ENCODE measurements at places on chromosomes 1 and 21.
A peak's percentile ranks its signal among the peaks of the same experiment; 100 is the strongest.

DNA sequence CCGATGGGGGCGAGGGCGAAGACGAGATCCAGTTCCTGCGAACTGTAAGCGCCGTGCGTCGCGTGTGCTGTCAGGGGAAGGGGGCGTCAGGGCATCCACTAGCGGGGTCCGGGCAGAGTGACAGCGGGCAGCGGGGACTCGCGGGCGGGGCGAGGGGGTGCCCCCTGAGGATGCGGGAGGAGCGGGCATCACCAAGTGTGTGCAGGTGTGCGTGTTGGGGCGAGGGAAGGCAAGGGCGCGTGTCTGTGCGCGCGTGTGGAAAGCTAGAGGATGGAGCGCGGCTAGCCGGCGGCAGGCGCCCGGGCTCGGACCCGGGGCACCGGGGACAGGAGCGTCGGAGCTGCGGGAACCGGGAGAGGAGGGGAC lies 525 bp downstream of the RYR2 start:
- DNase-seq = no peak

GRCh38 chr1:112673592-112674439 lies 643 bp upstream of the MOV10 start:
- DNase-seq = no peak

DNA sequence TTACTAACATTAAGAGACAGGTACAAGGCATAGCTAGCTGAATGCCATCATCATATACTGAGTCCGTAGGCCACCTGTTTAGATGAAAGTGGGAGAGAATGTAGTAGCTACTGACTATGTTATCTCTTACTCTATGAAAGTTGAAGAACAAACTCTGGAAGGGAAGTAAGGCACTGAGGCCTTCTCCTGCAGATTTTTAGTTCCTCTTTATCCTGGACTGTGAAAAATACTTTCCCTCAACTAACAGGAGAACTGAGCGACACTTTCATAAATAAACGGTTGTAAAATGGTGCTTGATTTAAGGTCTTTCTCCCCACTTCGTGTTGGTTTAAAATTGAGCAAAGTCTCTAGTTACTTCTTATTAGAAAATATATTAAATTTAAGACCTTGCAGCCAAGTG lies 101.9 kb downstream of the FNBP1L start:
- DNase-seq = no peak

DNA sequence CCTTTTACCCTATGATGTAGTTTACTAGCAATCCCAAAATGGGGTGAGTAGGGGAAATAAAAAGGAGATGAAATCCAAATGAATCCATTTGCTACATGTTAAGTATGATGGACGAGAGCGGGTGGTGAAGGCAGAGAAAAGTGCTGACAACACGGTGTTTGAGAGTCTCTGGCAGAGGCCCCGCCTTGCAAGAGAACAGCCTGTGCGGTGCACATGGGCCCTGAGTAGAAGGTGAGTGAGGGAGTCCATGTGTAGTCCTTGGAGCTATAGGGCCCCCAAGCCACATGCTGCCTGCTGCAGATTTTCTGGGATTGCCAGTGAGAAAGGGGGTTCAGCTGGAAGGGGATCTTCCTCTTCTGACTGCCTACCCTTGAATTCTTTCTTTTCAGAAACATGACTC lies 177.1 kb downstream of the TNR start:
- no peak for DNase-seq

- no peak for DNase-seq
Measured at GRCh38 chr1:151718011-151718431, 1.4 kb upstream of the CELF3 start.

DNA sequence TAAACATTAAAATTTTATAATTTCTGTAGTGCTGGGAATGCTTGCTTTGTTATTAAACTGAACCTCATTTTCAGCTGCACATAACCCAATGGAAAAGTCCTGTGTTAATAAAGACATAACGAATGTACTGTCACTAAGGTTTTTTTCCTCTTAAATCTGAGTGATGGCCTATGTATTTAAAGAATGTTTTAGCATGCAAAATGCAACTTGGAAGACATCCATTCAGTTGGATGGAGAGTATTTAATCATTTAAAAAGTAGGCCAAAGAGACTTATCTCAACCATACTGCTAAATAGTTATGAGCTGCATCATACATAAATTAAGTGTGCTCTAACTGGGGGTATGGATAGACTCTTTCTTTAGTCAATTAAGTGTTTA lies 48.5 kb downstream of the RWDD3 start:
- DNase-seq = no peak

GRCh38 chr1:7960867-7961215 lies 670 bp upstream of the PARK7 start:
- no peak for DNase-seq

- no peak for DNase-seq
Measured at GRCh38 chr1:241652012-241652411, at the start of gene WDR64. Gene WDR64, plus strand, starts transcription at chr1:241652281. Its CDS starts 204 bp downstream, at chr1:241652485.

DNA sequence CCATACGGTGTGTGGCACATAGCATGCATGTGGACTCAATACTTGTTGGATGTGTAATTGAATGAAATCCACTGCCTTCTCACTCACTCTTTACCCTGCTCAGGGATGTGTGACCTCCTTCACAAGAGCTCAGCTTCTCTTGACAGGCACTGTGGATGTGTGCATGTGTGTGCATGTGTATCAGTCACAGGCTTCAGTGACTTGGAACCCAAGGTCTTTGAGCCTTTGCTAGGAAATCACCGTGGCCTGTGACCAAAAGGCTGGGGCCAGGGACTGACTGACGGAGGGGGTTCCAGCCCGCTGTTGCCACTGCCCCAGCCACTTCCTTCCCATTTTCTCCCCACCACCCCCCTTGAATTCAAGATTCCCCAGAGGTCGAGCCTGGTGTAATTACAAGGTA lies 144.4 kb upstream of the POU3F1 start:
- no peak for DNase-seq

- DNase-seq = no peak
Measured at GRCh38 chr1:224292419-224292818, 37.6 kb downstream of the NVL start.

GRCh38 chr1:80441664-80442063 lies 1359.1 kb upstream of the ADGRL2 start:
- DNase-seq = no peak

DNA sequence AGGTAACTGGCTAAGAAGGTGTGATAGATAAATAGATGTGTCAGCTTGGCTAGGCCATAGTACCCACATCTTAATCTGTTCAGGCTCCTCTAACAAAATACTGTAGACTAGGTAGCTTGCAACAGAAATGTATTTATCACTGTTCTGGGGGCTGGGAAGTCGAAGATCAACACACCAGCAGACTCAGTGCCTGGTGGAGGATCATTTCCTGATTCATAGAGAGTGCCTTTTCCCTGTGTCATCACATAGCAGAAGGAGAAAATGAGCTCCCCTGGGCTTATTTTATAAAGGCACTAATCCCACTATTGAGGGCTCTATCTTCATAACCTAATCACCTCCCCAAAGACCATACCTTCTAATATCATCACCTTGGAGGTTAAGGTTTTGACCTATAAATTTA lies 532.7 kb upstream of the OLFM3 start:
- no peak for DNase-seq

DNA sequence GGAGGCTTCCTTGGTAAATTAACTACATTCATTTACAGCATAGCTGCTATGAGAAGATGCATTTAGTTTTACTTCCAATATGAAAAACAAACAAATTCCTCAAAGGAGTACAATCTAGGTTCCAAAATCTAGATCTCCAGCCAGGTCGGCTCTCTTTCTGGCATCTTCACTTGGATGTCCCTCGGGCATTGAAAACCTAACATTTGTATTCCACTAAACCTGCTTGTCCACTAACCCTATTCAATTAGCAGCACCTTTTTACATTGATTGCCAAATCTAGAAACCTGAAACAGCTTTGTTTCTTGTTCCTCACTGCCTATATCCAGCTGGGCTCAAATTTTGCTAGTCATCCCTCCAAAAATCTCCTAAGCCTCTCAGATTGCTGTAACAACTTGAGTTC lies 14.3 kb upstream of the CXADR start:
- no peak for DNase-seq

- no peak for DNase-seq
Measured at GRCh38 chr21:33947451-33948095, 32.0 kb upstream of the ATP5PO start.

- DNase-seq = no peak
Measured at GRCh38 chr1:160257411-160258015, 4.8 kb downstream of the DCAF8 start.

DNA sequence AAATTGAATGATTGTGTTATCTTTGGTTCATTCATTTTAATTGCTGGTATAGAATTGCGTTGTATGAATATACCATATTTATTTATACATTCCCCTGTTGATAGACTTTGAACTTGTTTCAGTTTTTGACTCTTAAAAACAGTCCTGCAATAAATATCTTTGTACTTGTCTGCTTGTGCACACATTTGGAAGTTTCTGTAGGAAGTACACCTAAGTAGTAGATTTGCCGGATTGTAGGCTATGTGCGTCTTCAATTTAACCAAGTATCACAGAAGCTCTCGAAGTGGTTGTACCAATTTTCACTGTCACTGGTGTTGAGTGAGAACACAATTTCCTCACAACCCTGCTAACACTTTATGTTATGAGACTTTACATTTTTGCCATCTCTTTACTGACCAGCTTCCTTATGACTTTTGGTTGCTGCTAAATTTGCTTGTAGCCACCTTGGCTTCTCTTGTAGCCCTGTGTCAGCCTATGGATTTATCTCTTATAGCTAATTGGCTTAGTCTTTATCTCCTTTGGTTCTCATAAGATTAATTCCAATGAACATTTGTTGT lies 2.2 kb downstream of the TTC3 start:
- DNase-seq = no peak

DNA sequence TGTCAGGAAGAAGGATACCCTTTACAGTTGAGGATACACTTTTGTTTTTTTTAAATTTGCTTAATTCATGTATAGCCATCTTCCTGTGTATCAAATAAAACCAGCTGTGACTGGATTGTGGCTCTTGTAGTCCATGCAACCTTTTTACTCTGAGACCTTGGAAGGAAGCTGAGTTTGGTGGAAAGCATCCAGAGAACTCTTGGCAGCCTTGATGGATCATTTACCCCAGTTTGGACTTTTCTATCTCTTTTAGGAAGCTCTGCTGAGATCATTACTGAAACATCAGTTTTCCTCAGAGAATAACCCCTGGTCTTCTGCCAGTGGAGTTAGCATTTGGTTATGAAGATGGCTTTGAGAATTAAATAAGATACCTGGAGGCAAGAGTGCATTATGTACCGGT lies 21.2 kb upstream of the APOBEC4 start:
- no peak for DNase-seq

GRCh38 chr21:42158846-42159245 lies 60.1 kb upstream of the ABCG1 start:
- no peak for DNase-seq

- DNase-seq = no peak
Measured at GRCh38 chr1:3457910-3458883, 3.7 kb downstream of the ARHGEF16 start.

- peak; percentile 87 for DNase-seq
Measured at GRCh38 chr1:198638894-198639635, at the start of gene PTPRC. Gene PTPRC, plus strand, starts transcription at chr1:198639040. Its CDS starts 229 bp downstream, at chr1:198639269.

- DNase-seq = no peak
Measured at GRCh38 chr21:46069166-46069565, 28.7 kb upstream of the COL6A2 start.

GRCh38 chr1:2184531-2184930 lies 10.0 kb downstream of the FAAP20 start:
- no peak for DNase-seq

- no peak for DNase-seq
Measured at GRCh38 chr1:107835151-107835670, 129.8 kb downstream of the VAV3 start.

GRCh38 chr21:46569081-46569480 lies 35.8 kb downstream of the S100B start:
- no peak for DNase-seq

- no peak for DNase-seq
Measured at GRCh38 chr1:2476061-2476999, at the start of gene PLCH2. Gene PLCH2, plus strand, starts transcription at chr1:2476289. Its CDS starts 300 bp downstream, at chr1:2476589.

GRCh38 chr1:235946571-235946981 lies 79.9 kb upstream of the LYST start:
- DNase-seq = no peak

- no peak for DNase-seq
Measured at GRCh38 chr1:199279872-199280645, 641.2 kb downstream of the PTPRC start.

- DNase-seq = no peak
Measured at GRCh38 chr21:46130831-46131587, 24.4 kb downstream of the FTCD start.

GRCh38 chr1:207470927-207471326 lies 16.8 kb downstream of the CR2 start:
- DNase-seq = no peak

GRCh38 chr1:18079941-18080735 lies 27.5 kb upstream of the IGSF21 start:
- no peak for DNase-seq

GRCh38 chr1:246705368-246705767 lies 18.8 kb upstream of the SCCPDH start:
- no peak for DNase-seq

DNA sequence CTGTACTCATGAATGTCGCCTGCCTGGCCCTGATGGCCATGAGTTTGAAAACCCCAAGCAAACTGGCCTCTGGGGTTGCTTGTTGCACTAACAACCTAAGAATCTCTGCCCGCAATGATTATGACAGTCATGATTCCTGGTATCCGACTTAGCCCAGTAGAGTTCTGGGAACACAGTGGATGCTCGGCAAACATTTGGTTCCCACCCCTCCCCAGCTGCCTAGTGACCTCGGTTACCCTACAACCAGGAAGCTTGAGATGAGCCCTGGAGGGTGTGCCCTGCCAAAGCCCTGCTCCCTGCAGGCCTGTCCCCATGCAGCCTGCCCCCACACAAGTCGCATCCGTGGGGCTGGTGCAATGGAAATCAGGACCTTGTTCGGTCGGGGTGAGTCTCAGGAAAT lies 76.0 kb upstream of the ZBTB40 start:
- DNase-seq = no peak

DNA sequence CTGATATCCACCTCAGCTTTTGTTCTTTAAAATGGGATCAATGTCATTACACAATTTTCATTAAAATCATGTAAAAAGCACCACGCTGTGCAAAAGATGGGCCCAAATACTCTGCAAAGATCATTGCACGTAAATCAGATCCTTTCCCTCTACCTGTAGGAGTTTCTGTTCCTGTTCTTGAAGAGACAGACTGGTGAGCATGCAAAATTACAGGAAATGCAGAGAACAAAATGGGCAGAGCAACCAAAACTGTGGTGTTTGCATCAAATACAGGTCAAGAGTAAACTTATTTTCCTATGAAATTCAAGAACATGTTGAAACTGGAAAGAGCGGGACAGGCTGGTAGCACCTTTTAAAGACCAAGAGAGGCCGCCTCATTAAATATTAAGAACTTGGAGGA lies 294.9 kb upstream of the ADGRL2 start:
- DNase-seq = peak; percentile 72

DNA sequence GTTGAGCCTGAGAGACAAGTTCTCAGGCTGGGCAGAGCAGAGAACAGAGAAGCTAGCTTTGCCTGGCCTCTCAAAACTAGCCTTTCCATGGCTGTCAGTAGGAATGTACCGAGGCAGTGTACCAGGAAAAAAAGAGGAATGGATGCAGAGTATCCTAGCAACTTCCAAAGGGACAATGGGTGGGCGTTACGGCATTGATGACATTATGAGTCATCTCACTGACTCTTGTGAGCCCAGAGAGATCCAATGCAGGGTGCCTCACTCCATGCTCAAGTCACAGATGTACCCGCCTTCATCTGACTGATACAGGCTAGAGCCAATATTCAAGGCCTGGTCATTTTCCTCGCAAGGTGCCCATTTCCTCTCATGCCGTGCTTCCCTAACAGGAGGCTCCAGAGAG lies 51.4 kb upstream of the C8B start:
- no peak for DNase-seq

GRCh38 chr1:160952129-160952510 lies 2.5 kb downstream of the ITLN2 start:
- DNase-seq = no peak
